ENCODE measurements at places on chromosomes 2 and 18. TPM values are rescaled to one million over a fixed set of nuclear protein-coding genes. Genes with fewer than 3 reads are reported as not detected.

DNA sequence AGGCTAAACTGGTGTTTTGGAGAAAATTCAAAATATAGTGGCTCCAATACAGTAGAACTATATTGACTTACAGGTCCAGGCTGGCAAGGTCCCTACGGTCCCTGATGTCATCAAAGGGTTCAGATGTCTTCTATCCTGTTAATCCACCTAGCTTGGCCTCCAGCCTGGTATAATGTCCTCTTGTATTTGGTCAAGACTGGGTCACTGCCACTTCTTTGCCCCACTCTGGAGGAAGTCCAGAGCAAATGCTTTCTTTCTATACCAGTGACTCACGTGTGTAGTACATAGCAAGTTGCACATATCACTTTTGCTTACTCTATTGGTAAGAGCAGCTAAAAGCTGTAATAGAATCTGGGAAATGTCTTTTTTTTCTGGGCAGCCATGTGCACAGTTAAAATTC lies 80.8 kb downstream of the LCLAT1 start:
- DNase-seq: no peak

DNA sequence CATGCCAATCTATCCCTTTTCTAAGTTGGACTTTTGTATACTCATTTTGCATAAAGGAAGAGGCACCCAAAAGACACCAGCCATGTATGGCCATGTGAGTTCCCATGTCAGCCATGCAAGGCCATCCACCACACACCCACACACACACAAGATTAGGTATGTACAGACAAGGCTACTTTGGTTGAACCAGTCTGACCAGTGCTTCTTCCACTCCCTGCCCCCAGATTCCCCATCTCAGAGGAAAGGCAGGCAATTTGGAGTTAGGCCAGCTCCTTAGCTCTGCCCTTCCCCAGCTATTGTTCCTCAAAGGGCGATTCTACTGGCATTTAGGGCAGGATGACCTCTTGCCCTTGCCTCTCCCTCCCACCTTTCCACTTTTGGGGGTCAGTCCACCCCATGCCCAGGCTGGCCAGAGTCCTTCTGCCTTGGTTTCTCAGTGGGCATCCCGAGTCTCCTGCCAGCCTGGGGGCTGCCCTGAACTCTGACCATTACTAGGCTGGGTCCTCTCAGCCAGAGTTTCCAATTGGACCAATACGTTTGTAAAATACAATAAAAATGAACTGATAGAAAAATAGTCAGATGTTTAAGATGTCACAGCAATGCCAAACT lies 101.1 kb downstream of the ZBTB7C start:
- DNase-seq: no peak

DNA sequence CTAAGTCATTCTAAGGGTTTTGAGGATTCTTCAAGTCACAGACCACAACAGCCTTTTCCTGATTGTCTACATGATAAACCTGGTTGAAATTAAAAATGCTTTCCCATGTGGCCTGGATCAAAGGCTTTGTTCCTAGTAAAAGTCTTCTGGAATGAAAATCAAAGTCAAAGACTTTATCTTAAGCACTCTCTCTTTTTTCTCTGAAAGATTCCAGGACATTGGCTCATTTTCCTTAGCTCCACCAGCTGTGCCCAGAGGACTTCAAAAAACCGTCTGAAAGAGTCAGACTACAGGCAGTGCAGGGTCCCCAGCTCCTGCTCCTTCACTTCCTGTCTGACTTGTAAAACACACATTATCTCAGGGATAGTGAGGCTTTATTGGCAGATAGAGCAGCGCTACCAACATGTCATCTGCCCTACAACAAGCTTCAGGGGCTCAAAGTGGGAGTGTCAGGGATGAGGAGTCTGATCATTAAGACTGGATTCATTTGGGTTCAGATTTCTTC lies 148.2 kb downstream of the ESCO1 start:
- no peak for DNase-seq

The ABCG5 gene
- not detected for total RNA-seq

The RIT2 gene
- not detected for total RNA-seq

- no peak for DNase-seq
These were observed 20.4 kb downstream of the SERPINB7 start for GRCh38 chr18:63795606-63796005.

DNA sequence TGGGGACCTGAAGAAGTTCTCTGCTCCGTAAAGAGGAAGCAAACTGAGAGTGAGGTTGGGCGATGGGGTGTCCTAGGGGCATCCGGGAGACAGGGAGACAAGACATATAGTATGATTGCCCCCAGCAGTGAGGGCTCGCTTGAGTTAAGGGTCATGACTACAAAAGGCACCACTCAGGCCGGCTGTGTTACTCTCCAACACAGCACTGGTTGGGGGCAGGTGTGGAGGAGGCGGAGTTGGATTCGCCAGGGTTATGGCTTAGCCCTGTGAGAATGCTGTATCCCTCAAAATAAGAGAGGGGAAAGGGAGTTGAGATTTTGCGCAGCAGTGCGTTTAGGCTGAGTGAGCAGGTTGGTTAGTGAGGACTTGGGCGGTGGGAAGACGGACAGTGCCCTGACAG lies 12.0 kb downstream of the DYSF start:
- DNase-seq: no peak

The LGALSL gene
- 0.43 TPM for total RNA-seq

DNA sequence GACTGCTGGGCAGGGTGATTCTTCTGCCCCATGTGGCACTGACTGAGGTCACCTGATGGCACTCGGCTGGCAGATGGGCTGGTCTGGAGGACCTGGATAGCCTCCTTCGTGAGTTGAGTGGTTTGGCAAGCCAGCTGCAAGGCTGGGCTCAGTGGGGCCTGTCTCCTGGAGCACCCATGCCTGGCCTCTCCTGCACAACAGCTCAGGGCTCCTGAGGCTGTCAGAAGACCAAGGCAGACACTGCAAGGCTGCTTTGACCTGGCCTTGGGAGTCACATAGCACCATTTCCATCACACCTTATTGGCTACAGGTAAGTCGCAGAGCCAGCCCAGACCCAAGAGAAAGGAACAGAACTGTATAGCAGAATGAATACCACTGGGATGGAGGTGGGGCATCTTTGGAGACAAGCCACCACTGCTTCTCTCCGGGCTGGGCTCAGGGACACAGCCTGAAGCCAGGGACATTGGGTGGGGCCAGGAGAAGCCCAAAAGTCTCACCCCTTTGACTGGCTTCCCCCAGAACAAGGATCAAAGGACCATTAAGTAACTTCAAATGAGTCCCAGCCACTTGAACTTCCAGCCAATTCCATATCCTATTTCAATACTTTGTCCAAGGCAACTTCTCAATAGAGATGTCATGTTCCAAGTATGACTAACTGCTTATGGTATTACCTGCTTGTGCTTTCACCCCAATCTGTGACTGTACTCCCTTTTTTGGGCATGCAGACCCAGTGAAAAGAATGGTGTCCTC lies 156.3 kb downstream of the CABLES1 start:
- DNase-seq: no peak

- no peak for DNase-seq
These were observed 40.0 kb downstream of the ICA1L start for GRCh38 chr2:202831242-202832220.

- DNase-seq: no peak
These were observed 39.6 kb downstream of the MFSD6 start for GRCh38 chr2:190447766-190448165.

- DNase-seq: no peak
These were observed 66.3 kb downstream of the LIPG start for GRCh38 chr18:49628119-49628518.

DNA sequence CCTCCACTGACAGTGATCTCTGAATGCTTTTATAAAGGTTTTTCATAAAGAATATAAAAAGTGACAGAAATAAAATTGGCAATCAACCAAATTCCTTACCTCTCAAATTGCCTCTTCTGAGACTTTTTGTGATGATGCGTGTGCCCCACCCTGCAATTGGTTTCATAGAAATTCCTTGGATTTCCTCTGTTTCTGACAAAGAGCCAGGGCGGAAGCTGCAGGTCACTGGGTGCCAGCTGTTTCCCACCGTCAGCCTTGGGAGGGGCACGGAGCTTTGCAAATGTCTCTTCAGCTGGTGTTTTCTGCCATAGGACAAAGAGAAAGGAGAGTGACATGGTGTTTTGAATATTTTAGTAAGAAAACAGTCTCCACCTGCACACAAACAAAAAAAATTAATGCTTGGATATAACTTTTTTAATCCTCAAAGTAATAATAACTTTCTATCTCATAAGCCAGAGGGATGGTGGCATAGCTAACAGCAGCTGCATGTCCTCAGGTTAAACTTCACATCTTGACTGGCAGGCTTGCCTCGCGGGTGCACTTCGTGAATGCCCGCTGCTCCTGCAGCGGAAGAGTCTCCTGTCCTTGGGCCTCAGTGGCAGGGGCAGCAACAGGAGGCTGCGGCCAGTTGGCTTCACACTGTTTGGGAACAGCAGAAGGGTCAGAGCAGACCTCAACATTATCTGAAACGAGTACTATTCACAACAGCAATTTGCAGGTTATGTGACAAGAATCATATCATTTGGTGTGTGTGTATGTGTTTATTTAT lies 24.7 kb downstream of the AGAP1 start:
- DNase-seq: no peak

- DNase-seq: no peak
These were observed 92.4 kb upstream of the COPS8 start for GRCh38 chr2:236993286-236993685.

The CAPN10 gene
- total RNA-seq: 74.2 TPM

The XDH gene
- not detected for total RNA-seq

GRCh38 chr2:28088970-28089369 lies 198.4 kb downstream of the BABAM2 start:
- no peak for DNase-seq

The GPC1 gene
- 3.4 TPM for total RNA-seq

The SULT1C4 gene
- total RNA-seq: not detected

DNA sequence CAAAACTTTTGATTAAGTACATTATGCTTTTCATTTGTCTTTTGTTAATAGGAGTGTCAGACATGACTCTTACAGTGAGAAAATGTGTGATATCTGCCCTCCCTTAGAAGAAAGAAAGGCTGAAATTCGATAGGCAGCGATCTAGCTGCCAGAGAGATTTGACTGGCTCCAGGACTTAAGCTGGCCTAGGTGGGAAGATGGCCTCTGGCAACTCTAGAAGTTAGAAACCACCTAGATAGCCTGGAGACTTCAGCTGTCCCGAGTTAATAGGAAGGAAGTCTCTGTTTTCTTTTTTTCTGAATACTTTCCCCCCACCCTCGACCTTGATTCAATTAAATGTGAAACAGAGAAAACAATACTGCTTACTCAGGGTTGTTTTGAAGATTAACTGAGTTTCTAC lies 1194.7 kb upstream of the CRIM1 start:
- no peak for DNase-seq

The OR6B2 gene
- not detected for total RNA-seq

DNA sequence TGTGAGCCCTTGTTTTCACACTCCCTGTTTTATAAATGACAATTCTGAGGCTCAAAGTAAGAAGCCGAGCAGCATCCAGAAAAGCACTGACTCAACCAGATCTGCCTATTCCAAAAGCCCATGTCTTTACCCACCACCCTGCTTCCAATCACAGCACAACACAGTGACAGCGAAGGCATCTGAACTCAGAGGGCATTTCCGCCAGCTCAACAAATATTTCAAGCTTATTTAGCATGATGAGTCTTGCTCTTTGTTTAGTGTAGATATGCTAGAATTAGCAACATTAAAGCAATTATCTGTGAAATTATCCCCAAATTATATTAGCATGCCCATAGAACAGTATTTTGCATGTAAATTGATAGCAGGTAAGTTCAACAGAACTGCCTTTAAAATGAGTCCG lies 359.1 kb upstream of the RAB6C start:
- no peak for DNase-seq

The CFAP210 gene
- total RNA-seq: not detected

DNA sequence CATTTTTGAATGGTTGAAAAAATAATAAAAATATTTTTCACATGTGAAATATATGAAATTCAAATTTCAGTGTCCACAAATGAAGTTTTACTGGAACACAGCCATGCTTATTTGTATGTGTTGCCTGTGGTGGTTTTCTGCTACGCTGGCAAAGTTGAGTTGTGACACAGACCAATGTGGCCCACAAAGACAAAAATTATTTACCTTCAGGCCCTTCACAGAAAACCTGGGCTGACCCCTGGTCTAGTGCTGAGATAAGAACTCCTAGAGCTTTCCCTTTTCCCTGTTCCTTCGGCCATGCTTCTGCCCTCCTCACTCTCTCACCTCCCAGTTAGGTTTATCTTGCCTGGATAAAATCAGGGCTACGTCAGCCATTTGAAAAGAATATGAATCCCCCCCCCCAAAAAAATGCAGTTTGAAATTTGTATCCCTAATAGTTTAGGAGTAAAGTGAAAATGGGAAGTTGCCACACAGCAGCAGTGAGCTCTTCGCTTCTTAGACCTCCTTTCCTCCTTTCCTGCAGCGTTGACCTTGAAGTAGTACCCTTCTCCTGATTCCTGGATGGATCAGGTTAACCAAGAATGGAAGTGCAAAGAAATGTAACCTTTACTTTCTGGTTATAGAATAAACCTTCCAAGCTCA lies 91.0 kb downstream of the LIMS1 start:
- no peak for DNase-seq

The SERPINB7 gene
- not detected for total RNA-seq

DNA sequence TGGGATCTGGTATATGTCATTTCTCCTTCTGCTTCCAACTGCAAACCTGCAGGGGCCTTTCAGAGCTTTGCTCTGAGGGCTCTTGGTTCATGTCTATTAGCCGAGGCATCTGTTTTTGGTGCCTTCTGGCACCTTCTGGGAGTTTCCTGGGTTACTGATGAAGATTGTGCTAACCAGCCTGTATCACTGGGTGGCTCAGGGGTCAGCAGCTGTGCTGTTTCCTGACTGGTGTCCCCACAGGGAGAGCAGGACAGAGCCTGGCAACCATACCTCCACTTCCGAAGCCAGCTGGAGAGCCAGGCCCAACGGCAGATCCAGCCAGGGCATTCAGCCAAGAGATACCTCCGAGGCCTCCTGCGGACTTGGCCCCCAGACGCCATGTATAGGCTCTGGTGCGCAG lies 17.5 kb downstream of the KIAA2012 start:
- DNase-seq: no peak

DNA sequence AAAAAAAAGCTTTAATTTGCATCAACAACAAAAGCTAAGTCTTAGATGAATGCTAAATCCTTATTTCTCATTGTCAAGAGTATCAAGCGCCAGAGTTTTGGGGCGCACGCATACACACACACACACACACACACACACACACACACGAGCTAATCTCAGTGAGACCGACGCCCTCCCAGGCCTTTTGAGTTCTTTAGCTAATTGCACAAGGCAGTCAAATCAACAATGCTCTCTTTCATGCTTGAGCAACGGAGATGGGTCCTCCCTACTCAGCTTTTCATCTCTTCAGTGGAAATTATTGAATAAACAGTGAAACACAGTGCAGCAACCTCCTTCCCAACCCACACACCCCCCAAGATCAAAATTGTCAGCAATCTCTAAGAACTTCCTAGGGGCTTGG lies 19.2 kb downstream of the GKN1 start:
- no peak for DNase-seq

GRCh38 chr2:121819846-121820245 lies 64.4 kb downstream of the TSN start:
- no peak for DNase-seq
